ENCODE measurements at places on chromosomes 6 and 20.

GRCh38 chr20:17663040-17663399 is 19.0 kb downstream of the RRBP1 start:
- DNase-seq = no peak

- no peak for DNase-seq
Observed at GRCh38 chr6:104566411-104566810, 293.3 kb downstream of the HACE1 start.

GRCh38 chr6:87742106-87742505 is 40.1 kb upstream of the AKIRIN2 start:
- no peak for DNase-seq

- no peak for DNase-seq
Observed at GRCh38 chr6:69812746-69813427, 16.1 kb upstream of the LMBRD1 start.

- no peak for DNase-seq
Observed at GRCh38 chr6:21149470-21149869, 444.1 kb upstream of the SOX4 start.

- DNase-seq = no peak
Observed at GRCh38 chr6:29723666-29724588, 693 bp downstream of the HLA-F start.

- DNase-seq = no peak
Observed at GRCh38 chr6:158019416-158019815, 37.8 kb downstream of the SYNJ2 start.

DNA sequence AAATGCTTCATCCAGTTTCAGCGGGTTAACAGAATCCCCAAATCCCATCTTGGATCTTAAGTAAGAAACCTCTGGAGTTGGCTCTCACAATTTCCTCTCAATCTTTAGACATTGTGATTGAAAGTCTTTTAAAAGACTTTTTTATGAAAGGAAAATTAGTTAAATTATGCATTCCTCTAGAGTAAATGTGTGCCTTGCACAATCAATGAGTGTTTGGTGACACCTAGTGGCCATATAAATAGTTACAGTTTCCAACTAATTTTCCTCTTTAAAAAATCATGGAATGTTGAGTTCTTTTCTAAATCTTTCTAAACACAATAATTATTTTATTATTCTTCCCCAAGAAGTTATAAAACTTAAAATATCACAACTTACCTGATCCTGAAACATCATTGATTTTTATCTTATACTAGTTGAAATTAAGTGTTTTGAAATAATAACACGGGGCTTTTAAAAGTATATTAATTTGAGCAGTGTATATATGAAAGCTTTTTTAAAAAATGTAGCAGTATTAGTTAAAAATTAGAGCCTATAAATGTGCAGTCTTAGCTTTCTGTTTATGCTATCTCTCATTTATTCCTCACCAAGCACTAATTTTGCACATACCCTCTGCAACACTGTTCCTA is 66.4 kb downstream of the PKHD1 start:
- DNase-seq = peak; percentile 18

DNA sequence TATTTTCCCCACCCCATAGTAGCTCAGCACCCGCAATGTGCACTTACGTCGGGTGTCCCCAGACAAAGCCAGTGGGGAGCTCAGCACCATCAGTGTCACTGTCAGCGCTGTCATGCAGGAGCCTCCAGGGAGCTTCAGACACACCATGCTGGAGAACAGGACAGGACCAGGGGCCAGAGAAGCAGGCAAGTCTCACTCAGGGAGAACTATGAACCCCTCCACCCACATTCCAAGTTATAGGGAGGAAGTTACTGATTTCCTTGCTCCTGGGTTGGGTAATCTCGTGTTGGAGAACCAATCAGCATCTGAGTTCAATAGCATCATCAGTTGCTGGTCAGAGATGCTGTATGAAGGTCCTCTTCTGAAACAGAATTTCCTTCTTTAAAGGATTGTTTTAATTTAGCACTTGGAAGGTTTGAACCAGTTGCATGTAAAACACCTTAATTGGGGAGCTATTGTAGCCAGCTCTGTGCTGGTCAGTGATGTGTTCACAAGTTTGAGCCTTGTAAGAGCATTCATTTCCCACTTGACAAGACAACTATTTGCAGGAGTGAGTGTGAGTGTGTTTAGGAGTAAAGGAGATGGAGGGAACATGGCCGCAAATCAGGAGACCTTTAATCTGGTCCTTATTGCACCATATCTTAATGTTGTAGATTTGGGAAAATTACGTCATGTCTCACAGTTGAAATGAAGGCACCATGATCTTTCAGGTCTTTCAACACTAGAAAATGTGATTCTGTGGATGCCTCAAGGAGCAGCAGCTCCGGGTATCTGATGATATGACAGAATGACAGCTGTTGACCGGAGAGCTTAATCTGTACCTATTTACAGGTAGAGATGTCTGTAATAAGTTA is at the start of gene HLA-DRB1:
Gene HLA-DRB1, minus strand, starts transcription at position 253 of the 854 bp plus-strand sequence. Its CDS starts 106 bp downstream, at position 147.
- DNase-seq = no peak

- no peak for DNase-seq
Observed at GRCh38 chr6:170368544-170368943, 62.0 kb downstream of the FAM120B start.

GRCh38 chr6:16575655-16576054 is 185.6 kb downstream of the ATXN1 start:
- DNase-seq = no peak

- DNase-seq = no peak
Observed at GRCh38 chr6:43916924-43917877, 147.2 kb downstream of the VEGFA start.

- DNase-seq = no peak
Observed at GRCh38 chr6:109447087-109447486, 6.6 kb downstream of the SMPD2 start.

- DNase-seq = no peak
Observed at GRCh38 chr6:37303891-37304503, 46.1 kb upstream of the TMEM217 start.

- DNase-seq = no peak
Observed at GRCh38 chr20:38471987-38472512, 593 bp upstream of the RALGAPB start.

- no peak for DNase-seq
Observed at GRCh38 chr6:13274707-13275434, 53.5 kb downstream of the TBC1D7 start.

DNA sequence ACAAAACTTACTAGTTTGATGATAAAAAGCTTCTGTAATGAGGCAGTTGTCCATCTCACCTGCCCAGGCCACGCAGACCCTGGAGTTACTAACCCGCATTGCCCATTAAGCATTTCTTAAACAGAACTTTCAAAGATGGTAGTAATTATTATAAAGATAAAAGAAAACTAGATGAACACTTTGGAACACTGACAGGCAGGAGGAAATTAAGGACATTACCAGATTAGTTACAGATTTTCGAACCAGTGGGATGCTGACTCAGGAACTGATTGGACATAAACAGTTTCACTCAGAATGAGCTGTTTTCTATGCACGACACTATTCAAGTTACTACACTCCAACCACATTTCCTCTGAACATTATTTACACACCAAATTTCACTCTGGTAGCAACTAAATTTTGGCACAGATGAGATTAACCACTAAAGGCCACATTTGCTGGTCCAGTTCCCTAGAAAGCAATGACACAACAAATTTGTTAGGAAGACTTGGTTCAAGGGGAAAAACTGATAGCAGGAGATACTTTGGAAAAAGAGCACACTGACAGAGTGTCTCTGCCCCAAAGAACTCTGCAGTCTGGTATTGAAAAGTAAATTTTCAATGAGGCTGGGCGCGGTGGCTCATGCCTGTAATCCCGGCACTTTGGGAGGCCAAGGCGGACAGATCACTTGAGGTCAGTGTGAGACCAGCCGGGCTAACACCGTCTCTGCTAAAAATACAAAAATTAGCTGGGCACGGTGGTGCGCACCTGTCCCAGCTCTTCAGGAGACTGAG is 3.0 kb downstream of the ROMO1 start:
- DNase-seq = no peak

- peak; percentile 59 for DNase-seq
Observed at GRCh38 chr6:138107752-138108592, 753 bp upstream of the PERP start.

DNA sequence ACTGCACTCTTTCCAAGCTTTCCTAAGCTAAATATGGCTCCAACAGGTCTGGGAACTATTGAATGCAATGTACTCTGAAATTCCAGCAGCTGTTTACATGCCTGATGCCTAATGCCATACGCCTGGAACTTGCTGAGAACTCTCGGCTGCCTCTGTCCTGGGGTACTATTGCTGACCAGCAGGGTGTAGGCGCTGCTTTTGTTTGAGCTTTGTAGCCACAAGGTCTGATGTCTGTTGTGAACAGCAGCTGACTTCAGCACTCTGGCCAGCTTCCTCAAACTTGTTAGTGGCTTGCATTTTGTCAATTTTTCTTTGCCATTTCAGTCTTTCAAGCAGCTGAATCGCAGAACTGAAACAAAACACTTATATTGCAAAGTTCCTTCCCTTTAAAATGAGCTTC is 26.7 kb downstream of the SAYSD1 start:
- DNase-seq = no peak

DNA sequence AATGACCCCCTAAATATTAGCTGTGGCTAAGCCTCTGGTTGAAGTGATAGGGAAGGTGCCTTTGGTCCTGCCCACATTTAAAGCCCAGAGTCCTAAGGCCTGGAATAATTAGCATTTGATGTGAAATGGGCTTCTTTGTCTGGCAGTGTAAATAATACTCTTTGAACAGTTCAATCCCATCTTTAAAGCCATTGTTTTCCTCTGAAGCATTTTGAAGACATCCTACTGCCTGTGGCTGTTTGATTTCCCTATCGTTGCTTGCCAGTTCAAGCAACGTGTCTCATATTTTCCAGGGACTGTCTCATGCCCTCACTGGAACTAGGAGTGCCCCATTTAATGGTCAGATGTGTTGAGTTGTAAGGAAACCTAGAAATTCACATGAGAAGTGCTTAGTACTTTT is 89.3 kb upstream of the BTN3A2 start:
- no peak for DNase-seq

DNA sequence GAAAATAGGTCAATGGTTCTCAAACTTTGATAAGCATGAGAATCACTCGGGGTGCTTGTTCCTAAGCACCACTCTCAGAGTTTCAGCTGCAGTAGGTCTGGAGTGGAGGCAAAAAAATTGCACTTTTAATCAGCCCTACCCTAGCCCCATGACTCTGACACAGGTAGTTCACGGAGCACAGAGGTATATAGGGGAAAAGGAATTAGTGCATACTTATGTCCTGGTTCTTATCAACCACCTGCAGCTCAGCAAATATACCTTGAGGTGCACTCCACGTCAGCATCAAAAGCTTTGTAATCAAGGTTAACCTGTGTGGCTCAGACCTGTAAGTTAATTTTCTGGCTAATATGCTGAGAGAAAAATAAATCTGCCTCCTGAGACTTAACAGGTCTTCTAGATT is 138.8 kb upstream of the HMGN3 start:
- DNase-seq = no peak

DNA sequence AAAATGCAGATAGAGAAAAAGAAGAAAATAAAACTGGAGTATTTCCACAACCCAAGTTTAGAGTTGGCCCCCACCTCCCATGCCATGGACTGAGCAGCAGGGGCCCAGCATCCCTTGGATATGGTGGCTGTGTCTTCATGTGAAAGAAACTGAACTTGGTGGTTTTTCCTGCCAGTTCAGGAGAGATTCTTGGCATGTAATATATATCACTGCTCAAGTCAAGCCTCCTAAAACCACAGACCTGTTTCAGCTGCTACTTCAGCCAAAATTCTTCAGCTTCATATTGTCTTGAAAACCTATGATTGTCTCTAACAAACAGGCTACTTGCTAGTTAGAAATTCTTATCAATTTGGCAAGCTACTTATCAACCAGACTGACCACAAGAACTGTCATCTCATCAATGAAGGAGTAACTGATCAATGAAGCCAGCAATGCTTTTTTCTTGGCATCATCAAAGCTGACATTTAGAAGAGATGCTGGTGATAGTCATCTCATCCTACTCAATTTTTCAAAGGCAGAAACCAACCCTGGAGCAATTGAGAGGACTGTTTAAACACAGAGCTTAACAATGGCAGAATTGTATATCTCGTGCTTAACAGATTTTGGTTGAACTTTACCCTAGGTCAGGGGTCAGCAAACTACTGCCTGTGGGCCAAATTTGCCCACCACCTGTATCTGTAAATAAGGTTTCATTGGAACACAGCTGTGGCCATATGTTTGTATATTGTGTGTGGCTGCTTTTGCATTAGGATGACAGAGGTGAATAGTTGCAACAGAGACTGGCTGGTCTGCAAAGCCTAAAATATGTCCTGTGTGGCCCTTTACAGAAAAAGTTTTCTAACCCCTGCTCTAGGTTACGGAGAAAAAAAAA is 10.4 kb upstream of the NOL7 start:
- DNase-seq = no peak

- DNase-seq = no peak
Observed at GRCh38 chr6:157597461-157598312, 216.7 kb downstream of the ZDHHC14 start.

DNA sequence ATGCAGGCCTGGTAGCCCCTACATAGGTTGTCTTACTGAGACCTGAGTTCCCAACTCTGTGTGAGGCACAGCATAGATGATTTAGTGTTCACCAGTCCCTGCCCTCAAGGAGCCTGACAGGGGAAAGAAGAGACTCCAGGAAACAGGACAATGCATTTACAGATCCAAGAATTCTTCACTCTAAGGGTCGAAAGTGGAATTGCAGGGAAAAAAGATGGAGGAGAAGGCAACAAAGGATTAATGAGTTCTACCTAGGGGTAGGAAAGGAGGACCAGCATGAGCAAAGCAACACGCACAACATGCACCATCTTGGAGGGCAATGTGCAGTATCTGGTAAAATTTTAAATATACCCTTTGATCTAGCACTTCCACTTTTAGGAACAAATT is 5.9 kb downstream of the SPAG4 start:
- DNase-seq = no peak

Data from NCI-H1105 (cell line).